ENCODE measurements at places on chromosomes 16 and 17. TPM values are rescaled to one million over a fixed set of nuclear protein-coding genes. Genes with fewer than 3 reads are reported as not detected.
A peak's percentile ranks its signal among the peaks of the same experiment; 100 is the strongest.

Gene NACA2
- total RNA-seq = not detected

Gene PIPOX
- total RNA-seq = 7.8 TPM

Gene TMIGD1
- not detected for total RNA-seq

Gene GRAP
- 1.6 TPM for total RNA-seq

Gene ZNF205
- 16.4 TPM for total RNA-seq

Gene INO80E
- 67.4 TPM for total RNA-seq

Gene KCNAB3
- not detected for total RNA-seq

Gene TMC8
- 9.3 TPM for total RNA-seq

- H3K27me3 ChIP-seq = no peaks in the 10 kb centered on the region
- no peak overlapping the region for H3K27ac ChIP-seq
- H3K4me3 ChIP-seq = no peak overlapping the region
- no peaks in the 10 kb centered on the region for H3K36me3 ChIP-seq
- no peaks in the 10 kb centered on the region for H3K4me1 ChIP-seq
These were observed 2.6 kb downstream of the SNX20 start for GRCh38 chr16:50678531-50678930.

GRCh38 chr16:27458258-27458657 lies 56.3 kb downstream of the IL21R start:
- peaks cover 14% of the 10 kb centered on the region for H3K36me3 ChIP-seq
- peaks cover 8% of the 10 kb centered on the region for H3K4me1 ChIP-seq
- H3K27me3 ChIP-seq = no peaks in the 10 kb centered on the region
- H3K4me3 ChIP-seq = no peak overlapping the region

DNA sequence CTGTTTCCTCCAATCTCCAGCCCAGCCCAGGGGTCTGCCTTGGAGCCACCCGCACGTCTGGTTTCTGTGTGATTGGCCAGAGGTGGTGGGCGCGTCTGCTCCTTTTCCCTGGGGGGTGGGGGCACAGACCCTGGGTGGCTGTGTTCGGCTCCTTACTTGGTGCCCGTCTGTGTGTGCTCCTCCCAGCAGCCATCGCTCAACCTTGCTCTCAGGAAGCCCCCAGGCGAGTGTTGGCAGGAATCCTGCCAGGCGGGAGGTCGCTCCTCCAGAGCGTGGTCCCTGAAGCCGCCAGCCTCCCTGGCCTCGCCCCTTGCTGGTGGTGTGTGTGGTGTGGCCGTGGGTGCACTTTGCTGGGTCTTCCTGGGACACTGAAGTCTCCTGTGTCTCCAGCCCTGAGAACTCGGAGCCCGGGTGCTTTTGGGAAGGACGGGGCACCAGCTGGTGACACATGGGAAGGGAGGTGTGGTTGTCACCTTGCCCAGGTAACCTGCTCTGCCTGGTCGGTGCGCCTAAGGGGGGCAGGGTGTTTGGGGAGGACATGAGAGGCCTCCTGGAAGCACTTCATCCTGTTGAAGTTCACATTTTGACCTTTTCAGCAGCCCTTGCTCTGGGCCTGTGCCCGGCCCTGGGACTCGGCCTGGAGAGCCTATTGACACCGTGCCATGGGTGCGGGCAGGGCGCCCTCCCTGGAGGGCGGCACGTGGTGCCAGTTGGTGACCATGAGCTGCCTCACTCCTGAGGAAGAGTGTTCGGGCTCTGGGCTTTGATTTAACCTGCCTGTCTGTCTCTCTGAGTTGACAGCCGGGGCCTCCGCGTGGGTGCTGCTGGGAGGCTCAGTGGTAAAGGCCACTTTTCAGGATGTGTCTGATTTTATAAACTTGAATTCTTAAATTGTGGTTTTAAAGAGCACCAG lies 49.0 kb upstream of the ZNF750 start:
- H3K4me1 ChIP-seq = no peaks in the 10 kb centered on the region
- no peak for DNase-seq
- no peak overlapping the region for H3K27ac ChIP-seq
- no peaks in the 10 kb centered on the region for H3K27me3 ChIP-seq
- no peaks in the 10 kb centered on the region for H3K36me3 ChIP-seq

GRCh38 chr16:81583893-81584631 lies 139.5 kb downstream of the CMIP start:
- H3K36me3 ChIP-seq = no peaks in the 10 kb centered on the region
- no peak overlapping the region for H3K27ac ChIP-seq
- no peaks in the 10 kb centered on the region for H3K27me3 ChIP-seq
- no peak overlapping the region for H3K4me3 ChIP-seq

GRCh38 chr17:32281011-32281451 lies 15.4 kb downstream of the RHBDL3 start:
- no peaks in the 10 kb centered on the region for H3K27me3 ChIP-seq
- no peaks in the 10 kb centered on the region for H3K4me1 ChIP-seq
- DNase-seq = no peak
- no peak overlapping the region for H3K4me3 ChIP-seq

- H3K27me3 ChIP-seq = no peaks in the 10 kb centered on the region
- H3K27ac ChIP-seq = no peak overlapping the region
- H3K36me3 ChIP-seq = no peaks in the 10 kb centered on the region
- H3K4me3 ChIP-seq = peak overlapping the region; percentile 31
These were observed 40.9 kb downstream of the CBFA2T3 start for GRCh38 chr16:88936008-88936555.

DNA sequence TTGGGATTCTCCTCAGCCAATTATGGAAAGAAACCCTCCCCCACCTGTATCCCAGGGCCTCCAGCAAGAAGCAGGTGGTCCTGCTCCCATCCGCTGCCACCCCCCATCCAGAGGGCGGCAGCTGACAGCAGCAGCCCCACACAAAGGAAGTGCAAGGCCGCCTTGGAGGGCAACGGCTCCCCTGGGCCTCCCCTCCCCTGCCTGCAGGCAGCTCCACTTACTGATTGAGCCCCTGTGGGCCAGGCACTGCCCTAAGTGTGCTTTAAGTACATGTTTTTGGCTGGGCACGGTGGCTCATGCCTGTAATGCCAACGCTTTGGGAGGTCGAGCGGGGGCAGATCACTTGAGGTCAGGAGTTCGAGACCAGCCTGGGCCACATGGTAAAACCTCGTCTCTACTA lies 257.6 kb downstream of the PARN start:
- DNase-seq = no peak
- no peak overlapping the region for H3K4me3 ChIP-seq
- H3K4me1 ChIP-seq = no peaks in the 10 kb centered on the region
- H3K27ac ChIP-seq = no peak overlapping the region

DNA sequence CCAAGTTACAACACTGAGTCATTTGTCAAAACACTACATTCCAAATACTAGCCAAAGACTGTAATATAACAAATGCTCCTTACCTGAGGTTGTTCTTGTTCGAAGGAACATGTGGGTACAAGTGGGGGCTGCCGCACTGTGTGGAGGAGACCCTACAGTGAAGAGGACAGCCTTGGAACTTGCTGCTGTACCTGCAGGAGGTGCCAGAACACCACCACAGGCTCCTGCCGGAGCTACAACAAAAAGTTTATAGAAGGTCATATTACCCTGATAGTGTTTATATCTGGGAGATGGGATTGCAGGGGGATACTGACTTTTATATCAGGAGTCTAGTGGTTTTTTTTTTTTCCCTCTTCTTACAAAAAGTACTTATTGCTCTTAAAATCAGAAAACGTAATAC lies 37.8 kb upstream of the ALDH3A1 start:
- no peak for DNase-seq
- H3K36me3 ChIP-seq = peaks cover 15% of the 10 kb centered on the region
- H3K4me3 ChIP-seq = no peak overlapping the region
- H3K27me3 ChIP-seq = no peaks in the 10 kb centered on the region
- peaks cover 14% of the 10 kb centered on the region for H3K4me1 ChIP-seq

- no peaks in the 10 kb centered on the region for H3K36me3 ChIP-seq
- no peak overlapping the region for H3K27ac ChIP-seq
- DNase-seq = no peak
These were observed 73.0 kb downstream of the PRKCB start for GRCh38 chr16:23908790-23909189.

GRCh38 chr17:63277629-63278028 lies 168.5 kb downstream of the CYB561 start:
- H3K27me3 ChIP-seq = no peaks in the 10 kb centered on the region
- DNase-seq = no peak
- no peaks in the 10 kb centered on the region for H3K36me3 ChIP-seq
- H3K27ac ChIP-seq = no peak overlapping the region

GRCh38 chr16:82810077-82810476 lies 183.3 kb downstream of the CDH13 start:
- DNase-seq = no peak
- no peaks in the 10 kb centered on the region for H3K36me3 ChIP-seq
- H3K27ac ChIP-seq = no peak overlapping the region
- H3K4me1 ChIP-seq = peaks cover 26% of the 10 kb centered on the region
- H3K27me3 ChIP-seq = no peaks in the 10 kb centered on the region

DNA sequence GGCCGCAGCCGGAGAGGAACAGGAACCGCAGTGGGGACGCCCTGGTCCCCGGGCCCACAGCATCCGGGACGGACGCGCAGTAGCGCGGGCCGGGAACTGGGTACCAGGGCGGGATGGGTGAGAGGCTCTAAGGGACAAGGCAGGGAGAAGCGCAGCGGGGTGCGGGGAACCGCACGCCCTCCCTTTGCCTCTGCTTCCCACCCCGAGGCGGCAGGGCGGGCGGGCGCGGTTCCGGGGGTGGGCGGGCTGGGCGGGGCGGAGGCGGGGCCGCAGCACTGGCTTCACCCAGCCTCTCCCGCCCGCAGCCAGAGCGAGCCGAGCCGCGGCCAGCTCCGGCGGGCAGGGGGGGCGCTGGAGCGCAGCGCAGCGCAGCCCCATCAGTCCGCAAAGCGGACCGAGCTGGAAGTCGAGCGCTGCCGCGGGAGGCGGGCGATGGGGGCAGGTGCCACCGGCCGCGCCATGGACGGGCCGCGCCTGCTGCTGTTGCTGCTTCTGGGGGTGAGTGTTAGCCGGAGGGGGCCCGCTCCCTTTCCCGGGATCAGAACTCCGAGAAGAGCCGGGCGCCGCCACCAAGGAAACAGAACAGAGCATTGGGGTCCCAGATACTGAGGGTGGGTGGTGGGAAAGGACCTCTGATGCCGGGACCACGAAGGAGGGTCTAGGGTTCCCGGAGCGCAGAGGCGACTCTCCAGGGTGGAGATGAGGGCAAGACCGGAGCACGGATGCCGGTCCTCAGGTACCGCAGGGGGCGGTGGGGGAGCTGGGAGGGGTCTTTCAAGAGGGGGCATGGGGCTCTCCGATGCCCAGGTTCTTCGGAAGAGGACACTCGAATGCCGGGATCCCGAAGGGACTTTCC lies at the start of gene NGFR:
Gene NGFR (plus strand): TSS at position 308 of the 856 bp plus-strand sequence. CDS start 125 bp downstream, at position 433.
- H3K27ac ChIP-seq = no peak within 1 kb of the TSS
- no peak for DNase-seq
- H3K4me3 ChIP-seq = peak within 1 kb of the TSS; percentile 77
- H3K4me1 ChIP-seq = peaks cover 18% of the 10 kb centered on the region

GRCh38 chr17:51612692-51613091 lies 352.3 kb downstream of the UTP18 start:
- no peak overlapping the region for H3K27ac ChIP-seq
- H3K4me1 ChIP-seq = no peaks in the 10 kb centered on the region
- DNase-seq = no peak

DNA sequence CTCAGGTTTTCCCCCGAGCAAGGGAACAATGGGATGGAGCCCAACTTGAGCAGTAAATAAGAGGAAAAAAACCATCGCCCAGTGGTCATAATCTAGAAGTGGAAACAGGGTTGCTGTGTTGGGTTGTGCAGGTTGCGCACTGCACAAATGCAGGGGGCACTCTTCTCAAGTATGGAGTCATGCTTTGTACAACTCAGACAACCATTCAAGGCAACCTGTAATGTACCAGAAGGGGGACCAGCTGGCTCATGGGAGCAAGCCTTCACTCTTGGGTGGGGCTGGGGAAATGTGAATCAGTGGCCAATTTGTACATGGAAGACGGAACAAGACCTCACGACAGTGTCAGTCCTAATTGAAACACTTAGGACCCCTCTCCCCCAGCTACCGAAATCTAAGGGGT lies 23.9 kb upstream of the LITAF start:
- H3K4me1 ChIP-seq = peaks cover 7% of the 10 kb centered on the region
- H3K27ac ChIP-seq = no peak overlapping the region
- no peak for DNase-seq
- no peaks in the 10 kb centered on the region for H3K36me3 ChIP-seq

DNA sequence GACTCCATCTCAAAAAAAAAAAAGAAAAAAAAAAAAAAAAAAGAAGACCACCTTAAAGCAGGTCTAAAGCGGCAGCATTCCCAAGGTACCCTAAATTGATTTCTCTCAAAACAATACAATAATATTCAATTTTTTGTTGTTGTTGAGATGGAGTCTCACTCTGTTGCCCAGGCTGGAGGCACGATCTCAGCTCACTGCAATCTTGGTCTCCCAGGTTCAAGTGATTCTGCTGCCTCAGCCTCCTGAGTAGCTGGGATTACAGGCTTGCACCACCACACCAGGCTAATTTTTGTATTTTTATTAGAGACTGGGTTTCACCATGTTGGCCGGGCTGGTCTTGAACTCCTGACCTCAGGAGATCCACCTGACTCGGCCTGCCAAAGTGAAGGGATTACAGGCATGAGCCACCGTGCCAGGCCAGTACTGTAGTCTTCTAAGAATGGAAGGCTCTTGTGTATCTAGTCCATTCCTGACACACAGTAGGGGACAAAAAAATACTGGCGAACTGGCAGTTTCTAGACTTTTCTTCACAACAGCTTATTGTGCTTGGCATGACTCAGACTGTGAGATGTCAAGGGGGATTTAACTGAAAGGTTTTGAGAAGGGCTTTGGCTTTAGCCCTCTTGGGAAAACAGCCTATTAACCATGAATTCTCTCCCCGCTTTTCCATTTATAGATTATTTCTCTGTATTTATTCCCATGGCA lies 17.3 kb downstream of the CDR2 start:
- H3K27ac ChIP-seq = peak overlapping the region; percentile 54
- DNase-seq = no peak
- no peaks in the 10 kb centered on the region for H3K27me3 ChIP-seq
- H3K4me1 ChIP-seq = peaks cover 17% of the 10 kb centered on the region

- no peak overlapping the region for H3K4me3 ChIP-seq
- no peak for DNase-seq
- no peaks in the 10 kb centered on the region for H3K4me1 ChIP-seq
- H3K27me3 ChIP-seq = no peaks in the 10 kb centered on the region
- H3K36me3 ChIP-seq = peaks cover 86% of the 10 kb centered on the region
These were observed 29.3 kb downstream of the UNC13D start for GRCh38 chr17:75814900-75815373.

- no peak for DNase-seq
- no peak overlapping the region for H3K4me3 ChIP-seq
- H3K36me3 ChIP-seq = no peaks in the 10 kb centered on the region
- H3K27ac ChIP-seq = no peak overlapping the region
- no peaks in the 10 kb centered on the region for H3K4me1 ChIP-seq
- H3K27me3 ChIP-seq = no peaks in the 10 kb centered on the region
These were observed 165.5 kb downstream of the AXIN2 start for GRCh38 chr17:65395924-65396323.

DNA sequence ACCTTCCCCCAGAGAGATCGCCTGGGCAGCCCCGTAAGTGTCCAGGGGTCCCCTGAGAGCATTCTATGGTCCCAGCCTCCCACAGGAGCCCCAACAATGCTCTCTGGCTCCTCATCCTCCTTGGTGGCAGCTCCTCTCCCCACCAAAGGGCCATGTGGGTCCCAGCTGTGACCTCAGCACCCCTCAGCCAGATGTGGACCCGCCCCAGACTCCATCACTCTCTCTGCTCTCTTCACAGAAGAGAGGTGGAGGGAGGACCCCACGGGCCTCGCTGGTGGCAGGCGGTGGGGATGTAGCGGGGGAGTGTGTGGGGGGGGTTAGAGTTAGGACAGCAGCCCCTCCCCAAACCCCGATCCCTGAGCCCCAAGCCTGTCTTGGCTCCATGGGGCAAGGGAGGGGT lies 41.0 kb downstream of the SOCS3 start:
- H3K36me3 ChIP-seq = no peaks in the 10 kb centered on the region
- H3K27ac ChIP-seq = no peak overlapping the region
- no peak overlapping the region for H3K4me3 ChIP-seq

Measured in thoracic aorta (tissue), 2 donors.